ENCODE measurements at places on chromosomes 6 and 20.
A peak's percentile ranks its signal among the peaks of the same experiment; 100 is the strongest.

- DNase-seq, result no peak
Measured at GRCh38 chr6:122109075-122109474, 290.4 kb upstream of the HSF2 start.

- DNase-seq, result no peak
Measured at GRCh38 chr20:23255106-23255505, 95.5 kb upstream of the NXT1 start.

DNA sequence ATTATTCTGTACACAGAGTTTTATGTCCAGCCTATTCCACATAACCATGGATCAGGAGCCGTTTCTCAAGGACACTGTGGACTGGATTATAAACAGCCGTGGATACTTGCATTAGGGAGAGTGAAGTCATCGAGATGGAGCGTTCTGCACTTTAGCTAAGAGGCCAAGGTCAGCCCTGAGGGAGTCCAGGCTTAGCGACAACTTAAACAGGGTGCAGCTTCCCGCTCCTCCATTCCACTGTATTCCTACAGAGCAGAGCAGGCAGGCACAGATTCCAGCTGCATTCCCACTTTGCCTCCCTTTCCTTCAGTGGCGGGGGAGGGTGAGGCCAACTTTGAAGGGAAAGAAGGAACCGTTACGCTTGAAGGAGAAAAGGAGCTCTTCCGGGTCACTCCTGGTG, 59.5 kb downstream of the RAMACL start:
- no peak for DNase-seq

- no peak for DNase-seq
Measured at GRCh38 chr6:34817446-34817845, 25.6 kb downstream of the BLTP3A start.

DNA sequence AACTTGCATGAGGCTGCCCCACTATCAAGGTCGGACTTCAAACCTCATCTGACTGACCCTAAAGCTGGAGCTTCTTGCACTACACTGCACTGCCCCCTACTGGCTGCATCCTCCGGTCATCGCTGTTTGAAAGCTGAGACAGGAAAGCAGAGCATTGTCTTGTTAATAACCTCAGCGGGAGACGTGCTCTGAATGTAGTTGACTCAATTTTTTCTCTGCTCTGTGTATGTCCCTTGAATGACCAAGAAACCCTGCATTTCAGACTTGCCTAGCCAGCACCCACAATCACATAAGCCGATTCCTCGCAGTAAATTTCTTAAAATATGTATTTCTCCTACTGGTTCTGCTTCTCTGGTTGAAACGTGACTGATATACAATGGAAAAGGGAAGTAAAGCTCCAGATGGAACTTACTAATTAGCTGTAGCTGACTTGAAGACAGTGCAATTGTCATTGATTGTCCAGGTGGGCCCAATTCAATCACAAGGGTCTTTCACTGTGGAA, 27.8 kb downstream of the TCF21 start:
- DNase-seq, result peak; percentile 76

DNA sequence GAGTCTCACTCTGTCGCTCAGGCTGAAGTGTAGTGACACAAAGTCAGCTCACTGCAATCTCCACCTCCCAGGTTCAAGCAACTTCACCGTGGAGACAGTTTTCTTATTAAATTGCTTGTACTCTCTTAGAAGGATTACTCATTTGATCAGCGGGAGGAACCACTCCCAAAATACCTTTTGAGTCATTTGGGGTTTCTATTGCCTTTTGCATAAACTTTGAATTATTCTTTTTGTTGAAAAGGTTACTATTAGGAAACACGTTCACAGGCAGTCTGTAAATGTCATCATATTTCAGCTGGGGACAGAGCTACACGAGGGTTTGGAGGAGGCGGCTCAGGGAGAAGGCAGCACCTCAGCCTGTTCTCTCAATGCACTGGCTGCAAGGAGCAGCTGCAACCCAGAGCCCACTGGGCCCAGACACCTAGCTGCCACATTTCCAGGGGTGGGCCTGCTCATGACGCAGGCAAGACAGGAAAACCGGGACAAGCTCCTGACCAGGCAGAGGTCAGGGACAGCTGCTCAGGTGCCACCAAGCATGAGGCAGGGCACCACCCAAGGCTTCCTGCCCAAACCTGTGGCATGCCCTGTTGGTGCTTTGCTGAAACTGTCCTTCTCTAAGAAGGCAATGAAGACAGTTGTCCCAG, 205.9 kb downstream of the BMP7 start:
- DNase-seq, result no peak

DNA sequence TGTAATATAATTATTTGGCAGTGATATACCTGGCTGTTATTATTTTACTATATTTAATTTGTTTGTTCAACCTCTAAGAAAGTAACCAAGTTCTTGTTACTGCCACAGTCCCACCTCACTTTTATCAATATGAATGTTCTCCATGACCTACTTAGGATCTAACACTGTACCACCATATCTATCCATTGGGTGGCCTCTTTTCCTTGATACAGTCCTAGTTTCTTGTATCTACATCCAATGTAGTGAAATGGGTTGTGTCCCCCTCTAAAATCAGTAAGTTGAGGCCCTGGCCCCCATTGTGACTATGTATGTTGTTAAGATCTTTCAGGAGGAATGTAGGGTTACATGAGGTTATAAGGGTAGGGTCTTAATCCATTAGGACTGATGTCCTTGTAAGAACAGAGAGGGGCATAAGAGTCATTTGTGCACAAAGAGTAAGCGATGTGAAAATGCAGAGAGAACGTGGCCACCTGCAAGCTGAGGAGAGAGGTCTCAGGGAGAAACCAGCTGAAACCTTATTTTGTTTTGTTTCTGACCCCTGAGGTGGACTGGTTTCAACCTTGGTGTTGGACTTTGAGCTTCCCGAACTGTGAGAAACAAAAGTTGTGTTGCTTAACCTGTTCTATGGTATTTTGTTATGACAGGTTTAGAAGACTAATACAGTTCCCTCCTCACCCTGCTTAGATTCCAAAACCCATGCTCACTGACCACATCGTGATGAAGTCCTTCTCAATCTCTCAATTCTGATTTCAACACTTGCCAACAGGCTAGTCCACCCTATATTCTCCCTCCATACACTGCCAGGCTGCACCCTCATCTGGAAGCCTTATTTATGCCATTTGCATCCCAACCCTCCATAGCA, 387.3 kb upstream of the EPHA7 start:
- DNase-seq, result no peak

- no peak for DNase-seq
Measured at GRCh38 chr6:169811072-169811471, 59.6 kb downstream of the ERMARD start.

- DNase-seq, result no peak
Measured at GRCh38 chr6:23174781-23175361, 605.5 kb downstream of the HDGFL1 start.

DNA sequence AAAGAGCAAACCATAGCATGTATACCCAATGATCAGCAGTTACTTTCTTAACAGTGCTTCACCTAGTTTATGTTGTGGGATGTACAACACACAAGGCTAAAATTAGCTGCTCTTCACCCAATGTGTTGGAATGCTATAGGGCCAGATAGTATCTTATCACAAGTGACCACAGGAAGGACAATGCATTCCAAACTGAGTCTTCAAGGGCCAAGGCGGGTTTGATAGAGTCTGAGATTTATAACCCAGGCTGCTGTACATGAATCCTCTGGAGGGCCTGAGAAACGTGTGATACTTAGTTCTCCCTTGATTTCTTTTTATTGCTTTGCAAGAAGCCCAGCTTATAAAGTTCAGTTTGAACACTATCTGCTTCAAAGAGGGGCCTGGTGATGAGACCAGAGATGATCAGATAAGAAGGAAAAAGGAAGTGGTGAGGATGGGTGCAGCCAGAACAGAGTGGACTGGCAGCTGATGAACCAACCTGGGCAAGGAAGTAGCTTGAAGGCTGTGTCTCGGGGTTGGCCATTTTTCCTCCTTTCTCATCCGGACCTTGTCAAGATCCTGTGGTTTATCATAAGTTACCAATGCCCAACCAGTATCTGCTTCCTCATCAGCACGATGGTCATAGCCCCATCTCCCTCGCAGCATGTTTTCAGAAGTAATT, 62.2 kb upstream of the BMP2 start:
- DNase-seq, result no peak

DNA sequence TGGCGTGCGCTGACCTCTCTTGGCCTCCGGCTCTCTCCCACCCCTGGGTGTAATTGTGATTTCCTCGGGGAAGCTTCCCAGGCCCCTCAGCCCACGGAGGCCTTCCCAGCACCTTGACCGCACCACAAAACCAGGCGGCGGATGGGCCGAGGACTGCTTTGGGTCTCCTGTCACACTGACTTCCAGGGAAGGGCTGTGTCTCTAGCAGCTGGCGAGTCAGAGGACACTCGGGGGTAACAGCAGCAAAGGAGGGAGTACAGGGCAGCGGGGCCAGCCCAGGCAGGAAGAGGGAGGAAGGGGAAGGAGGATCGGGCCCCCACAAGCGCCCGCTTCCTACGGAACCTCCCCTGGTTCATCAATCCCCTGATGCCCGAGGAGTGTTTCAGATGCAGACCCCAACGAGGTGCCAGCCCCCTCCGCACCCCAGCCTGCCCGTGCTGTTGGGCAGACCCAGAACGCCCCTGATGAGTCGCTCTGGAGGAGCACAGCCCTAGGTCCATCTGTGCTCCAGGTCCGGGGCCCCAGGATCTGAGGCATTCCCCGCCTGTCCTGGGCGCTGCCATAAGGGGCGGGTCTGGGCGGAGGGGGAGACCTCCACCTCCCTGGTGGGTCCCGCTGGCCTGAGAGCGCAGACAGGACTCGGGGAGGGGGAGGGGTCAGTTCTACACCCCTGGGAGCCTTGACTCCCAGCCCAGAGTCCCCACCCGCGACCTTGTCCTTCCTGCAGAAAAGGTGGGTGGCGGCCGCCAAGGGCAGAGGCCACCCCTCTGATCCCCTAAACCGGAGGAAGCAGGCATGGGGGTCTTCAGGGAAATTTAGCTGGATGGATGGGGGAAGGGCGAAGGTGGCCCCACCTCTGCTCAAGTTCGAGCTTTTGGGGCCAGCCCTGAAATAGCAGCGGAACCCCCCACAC, 956 bp downstream of the CHRNA4 start:
- DNase-seq, result no peak

GRCh38 chr20:21526776-21527175, 12.9 kb upstream of the NKX2-2 start:
- DNase-seq, result no peak

- no peak for DNase-seq
Measured at GRCh38 chr6:123629258-123629941, 7.3 kb downstream of the TRDN start.

GRCh38 chr6:14241255-14242070, 123.9 kb downstream of the CD83 start:
- no peak for DNase-seq

GRCh38 chr6:161010418-161010817, 18.8 kb downstream of the MAP3K4 start:
- DNase-seq, result no peak

DNA sequence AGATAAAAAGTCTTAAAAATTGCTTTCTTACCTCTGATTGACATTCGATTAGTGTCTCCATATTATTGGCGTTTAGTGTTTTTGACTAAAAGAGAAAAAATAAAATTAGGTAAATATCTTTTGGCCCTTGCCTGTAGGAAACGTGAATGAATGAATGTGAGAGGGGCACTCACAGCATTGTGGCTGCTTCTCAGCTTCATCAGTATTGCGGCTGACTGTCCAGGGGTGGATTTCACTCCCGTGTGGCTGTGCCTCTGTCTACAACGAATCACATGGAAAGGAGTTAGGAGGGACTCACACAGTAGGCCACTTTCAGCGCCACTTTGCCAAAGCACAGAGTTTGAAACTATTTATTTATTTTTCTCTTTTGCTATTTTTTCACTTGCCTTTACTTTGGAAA, 844 bp downstream of the TAGAP start:
- no peak for DNase-seq

DNA sequence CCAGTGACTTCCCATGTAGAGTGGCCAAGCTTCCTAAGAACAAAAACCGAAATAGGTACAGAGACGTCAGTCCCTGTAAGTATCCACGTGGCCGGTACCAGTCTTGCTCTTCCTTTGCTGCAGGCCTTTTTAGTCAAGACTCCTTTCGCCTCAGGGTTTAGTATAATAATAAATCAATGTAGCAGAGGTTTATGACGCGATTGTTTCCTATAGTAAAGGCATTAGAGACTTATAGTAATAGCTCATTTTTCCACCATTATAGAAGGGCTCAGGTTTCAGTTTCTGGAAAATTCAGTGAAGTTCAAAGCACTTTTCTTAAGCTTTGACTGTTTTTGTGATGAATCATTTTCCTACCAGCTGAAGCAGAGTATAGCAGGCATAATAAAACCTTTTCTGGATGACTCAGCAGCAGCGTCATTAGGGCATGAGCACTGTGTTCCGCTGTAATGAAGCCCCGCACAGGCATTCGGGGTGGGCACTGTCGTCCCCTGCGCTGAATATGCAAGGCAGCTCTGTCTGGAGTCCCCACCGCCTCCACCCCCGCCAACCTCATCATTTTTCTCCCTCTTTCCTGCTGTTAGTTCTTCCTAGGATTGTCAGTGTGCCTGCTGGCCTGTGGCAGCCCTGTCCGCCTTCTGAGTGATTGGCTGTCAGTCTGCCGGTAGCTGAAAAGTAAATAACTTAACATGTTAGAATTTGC, 51.3 kb downstream of the PTPN1 start:
- DNase-seq, result peak; percentile 94

DNA sequence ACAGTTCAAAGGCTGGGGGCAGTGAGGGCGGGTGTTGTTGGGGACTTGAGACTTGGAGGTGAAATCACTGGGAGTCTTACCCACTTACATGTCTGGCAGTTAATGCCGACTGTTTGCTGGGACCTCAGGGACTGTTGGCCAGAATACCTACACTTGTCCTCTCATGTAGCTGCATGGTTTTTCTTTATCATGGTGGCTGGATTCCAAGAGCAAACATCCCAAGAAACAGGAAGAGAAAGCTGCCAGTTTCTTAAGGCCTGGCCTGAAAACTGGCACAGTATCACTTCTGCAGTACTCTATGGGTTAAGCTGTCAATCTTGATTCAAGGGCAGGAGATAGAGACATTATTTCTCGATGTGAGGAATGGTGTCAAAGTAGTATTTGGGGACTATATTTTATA, 19.8 kb upstream of the C6orf62 start:
- DNase-seq, result no peak

- no peak for DNase-seq
Measured at GRCh38 chr20:15867899-15868298, 705.3 kb downstream of the KIF16B start.

- no peak for DNase-seq
Measured at GRCh38 chr20:4605166-4605565, 116.5 kb upstream of the PRND start.

- DNase-seq, result no peak
Measured at GRCh38 chr20:38372806-38373205, 26.5 kb downstream of the LBP start.

- no peak for DNase-seq
Measured at GRCh38 chr6:156776470-156776839, 723 bp upstream of the ARID1B start.

DNA sequence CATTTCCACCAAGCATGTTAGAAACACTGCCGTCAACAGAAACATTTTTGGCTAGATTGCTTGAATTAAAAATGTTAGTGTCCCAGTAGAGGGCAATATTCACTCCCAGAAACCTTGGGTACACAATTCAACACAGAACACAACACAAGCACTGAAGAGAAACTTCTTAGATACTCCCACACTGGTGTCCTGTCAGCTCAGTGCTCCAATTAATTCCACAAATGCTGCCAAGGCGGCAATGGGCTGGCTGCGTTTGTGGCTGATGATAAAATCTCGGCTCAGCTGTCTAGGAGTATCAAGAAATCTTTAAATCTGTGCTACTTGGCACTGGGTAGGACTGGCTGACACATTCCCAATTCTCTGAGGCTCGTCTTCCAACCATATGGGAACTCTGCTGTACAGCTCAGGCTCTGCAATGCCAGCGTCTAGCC, 39.3 kb downstream of the BEND3 start:
- no peak for DNase-seq

GRCh38 chr20:11155156-11155756, 481.5 kb upstream of the JAG1 start:
- no peak for DNase-seq

All from glomerular endothelial cell (primary cell).